ENCODE measurements at places on chromosomes 1 and 21.

- no peak for DNase-seq
Measured at GRCh38 chr1:225465793-225466517, 38.1 kb upstream of the LBR start.

DNA sequence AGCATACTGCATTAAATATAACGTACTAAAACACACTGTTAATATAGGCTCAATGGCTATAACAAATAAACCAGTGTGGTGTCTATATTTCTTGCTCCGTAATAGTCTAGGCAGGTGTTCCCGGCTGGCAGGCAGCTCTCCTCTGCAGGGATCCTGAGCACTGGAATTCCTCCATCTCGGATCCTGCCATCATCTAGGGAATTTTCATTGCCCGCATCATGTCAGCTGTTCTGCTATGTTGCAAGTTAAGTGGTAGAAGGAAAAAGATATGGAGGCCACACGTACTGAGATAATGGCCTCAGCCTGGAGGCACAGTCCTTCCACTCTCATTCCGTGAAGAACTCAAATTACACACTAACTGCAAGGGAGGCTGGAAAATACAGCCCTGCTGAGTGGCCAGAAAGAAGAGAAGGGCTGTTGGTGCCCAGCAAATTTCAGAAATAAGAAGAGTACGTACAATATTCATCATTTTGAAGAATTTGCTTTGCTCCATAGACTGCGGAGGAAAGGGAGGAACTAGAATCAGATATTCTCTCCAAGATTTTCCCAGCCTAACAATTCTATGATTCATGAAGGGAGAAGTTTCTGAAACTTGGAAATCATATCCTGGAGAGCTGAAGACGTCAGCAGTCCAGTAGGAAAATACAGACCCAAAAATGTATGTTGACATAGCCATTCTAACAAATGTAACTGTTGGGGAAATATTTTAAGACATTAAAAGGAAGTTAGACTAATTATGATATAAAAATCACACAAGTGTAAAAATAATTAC, 263.3 kb downstream of the MRPL39 start:
- no peak for DNase-seq

GRCh38 chr1:108107658-108108057, 92.5 kb downstream of the SLC25A24 start:
- no peak for DNase-seq

DNA sequence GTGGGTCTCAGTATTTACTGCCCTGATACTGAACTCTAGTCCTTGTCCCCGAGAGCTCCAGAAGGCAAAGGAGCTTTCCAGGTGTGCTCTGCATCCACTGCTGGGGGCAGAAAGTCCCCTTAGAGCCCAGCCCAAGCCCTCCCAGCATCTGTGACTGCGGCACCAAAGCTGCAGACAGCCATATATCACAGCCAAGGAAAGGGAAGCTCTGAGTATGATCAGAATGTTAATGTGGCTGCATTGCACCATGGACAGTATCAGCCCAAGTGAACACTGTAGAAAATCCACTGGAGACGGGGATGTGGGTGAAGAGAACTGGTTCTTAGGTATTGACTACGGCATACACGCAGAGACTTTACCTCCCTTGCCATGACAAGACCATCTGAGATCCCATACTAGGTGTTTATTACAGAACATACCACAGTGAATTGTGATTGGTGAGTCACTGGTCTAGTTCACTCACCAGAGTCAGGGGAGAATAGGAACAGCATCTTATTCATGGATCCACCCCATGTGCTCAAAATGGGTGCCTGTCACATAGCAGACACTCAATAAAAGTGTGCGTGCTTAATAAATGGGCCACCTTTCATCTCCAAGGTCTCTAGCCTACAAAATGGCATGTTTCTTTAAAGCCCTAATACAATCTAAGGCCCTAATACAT, 170.3 kb downstream of the HHIPL2 start:
- DNase-seq = no peak

GRCh38 chr1:29235955-29236711, at the start of gene PTPRU:
TSS of gene PTPRU (plus strand) at chr1:29236522. CDS start at chr1:29236645, 123 bp downstream.
- DNase-seq = no peak

DNA sequence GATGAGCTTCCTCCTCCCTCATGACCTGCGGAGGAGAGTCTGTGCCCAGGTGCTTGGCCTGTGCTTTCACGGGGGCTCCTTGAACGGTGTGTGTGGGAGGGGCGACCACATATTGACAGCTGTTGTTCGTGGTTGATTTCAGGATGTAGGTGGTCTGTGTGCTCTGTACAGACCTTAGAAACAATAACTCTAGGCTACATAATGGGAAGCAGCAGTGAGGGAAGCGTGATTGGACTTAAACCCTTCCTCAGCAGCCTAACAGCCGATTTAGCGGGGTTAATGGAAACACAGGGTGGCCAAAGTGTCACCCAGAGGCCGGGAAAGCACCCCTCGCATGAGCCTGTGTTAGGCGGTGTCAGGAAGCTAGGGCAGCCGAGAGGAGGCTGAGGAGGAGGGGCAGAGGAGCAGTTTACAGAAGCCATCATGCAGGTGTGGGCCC, 56.0 kb downstream of the TBCE start:
- no peak for DNase-seq

- DNase-seq = no peak
Measured at GRCh38 chr1:9785406-9785805, 38.4 kb downstream of the CLSTN1 start.

DNA sequence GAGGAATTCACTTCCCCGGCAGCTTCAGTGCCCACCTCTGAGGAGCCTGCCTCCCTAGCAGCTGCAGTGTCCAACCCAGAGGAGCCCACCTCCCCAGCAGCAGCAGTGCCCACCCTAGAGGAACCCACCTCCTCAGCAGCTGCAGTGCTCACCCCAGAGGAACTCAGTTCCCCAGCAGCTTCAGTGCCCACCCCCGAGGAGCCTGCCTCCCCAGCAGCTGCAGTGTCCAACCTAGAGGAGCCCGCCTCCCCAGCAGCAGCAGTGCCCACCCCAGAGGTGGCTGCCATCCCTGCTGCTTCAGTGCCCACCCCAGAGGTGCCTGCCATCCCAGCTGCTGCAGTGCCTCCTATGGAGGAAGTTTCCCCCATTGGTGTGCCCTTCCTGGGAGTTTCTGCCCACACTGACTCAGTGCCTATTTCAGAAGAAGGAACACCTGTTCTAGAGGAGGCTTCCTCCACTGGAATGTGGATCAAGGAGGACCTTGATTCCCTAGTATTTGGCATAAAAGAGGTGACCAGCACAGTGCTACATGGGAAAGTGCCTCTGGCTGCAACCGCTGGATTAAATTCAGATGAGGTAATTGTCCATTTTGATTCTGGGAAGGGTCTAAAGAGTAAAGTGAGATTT, 77.4 kb upstream of the BMP8A start:
- DNase-seq = no peak

DNA sequence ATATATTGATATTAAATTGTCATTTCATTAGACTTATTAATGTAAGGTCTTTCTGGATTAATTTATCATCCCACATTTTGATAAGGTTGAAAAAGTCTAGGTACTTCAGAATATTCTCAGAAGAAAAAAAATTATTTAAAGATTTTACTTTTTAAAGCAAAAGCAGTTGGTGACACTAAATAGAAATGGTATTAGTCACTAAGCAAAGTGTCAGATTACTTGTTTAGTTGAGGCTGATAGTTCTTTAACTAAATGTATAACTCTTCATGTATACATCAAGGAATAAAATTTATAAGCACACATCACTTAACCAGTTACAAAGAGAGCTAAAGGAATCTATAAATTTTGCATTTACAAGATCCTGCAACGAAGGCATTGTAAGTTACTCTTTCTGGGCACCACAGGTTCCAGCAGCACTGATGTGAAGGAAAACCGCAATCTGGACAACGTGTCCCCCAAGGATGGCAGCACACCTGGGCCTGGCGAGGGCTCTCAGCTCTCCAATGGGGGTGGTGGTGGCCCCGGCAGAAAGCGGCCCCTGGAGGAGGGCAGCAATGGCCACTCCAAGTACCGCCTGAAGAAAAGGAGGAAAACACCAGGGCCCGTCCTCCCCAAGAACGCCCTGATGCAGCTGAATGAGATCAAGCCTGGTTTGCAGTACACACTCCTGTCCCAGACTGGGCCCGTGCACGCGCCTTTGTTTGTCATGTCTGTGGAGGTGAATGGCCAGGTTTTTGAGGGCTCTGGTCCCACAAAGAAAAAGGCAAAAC, 101.1 kb downstream of the ADARB1 start:
- no peak for DNase-seq

DNA sequence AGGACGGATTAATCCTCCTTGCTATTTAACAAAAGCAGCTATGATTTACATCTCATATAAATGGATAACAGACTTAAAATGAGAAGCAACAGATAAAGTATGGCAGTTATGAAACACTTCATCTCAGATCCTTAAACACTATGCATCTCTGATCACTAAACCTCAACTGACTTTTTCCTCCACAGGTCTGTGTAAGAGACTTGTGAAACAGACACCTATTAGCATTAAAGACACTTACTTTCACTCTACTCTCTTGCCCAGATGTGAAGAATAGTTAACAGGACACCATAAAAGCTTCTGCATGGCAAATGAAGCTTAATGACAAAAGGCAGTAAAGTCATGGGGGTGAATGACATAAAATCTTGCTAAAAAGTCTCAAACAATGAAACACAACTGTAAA, 6.2 kb downstream of the LIN9 start:
- no peak for DNase-seq

DNA sequence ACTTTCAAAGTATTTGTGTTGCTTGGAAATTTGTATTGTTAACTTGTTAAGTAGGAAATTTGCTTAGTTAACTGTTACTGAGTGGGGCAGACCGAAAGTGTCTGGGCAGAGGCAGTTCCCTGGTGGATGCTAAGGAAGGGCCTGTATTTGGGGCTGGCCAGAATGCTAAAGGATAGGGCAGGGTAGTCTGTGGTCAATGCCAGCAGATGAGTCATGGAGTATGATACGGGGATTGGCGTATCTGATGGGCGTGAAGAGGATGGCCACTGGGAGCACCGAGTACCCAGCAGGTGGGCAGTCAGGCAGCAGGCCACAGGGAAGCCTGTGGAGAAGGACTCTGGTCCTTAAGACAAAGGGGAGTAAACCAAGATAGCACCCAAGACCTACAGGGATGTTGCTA, 46.6 kb upstream of the SCAF4 start:
- DNase-seq = no peak

DNA sequence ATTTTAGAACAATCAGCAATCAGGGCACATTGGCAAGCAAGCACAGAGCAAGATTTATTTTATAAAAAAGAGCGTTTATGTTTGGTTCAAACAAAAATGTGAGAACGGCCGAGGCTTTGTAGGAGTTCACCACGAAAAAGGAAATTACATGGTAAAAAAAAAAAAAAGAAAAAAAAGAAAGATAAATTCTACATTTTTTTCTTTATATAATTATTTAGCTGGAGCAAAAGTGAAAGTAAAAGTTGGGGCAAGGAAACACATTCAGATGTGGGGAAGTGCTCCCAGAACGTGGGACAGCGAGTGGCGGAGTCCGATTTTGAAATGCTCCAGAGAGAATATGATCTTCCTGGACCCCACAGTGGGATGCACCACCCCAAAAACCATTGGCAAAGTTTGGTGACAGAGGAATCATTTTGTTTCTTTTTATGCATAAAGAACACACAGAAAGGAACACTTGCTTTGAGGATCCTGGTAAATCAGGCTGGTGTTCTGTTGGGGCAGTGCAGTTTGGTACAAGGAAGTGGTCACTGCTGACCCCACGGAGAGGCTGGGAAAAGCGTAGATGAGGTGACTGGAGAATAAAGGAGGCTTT, 16.3 kb upstream of the ATP5PO start:
- no peak for DNase-seq

DNA sequence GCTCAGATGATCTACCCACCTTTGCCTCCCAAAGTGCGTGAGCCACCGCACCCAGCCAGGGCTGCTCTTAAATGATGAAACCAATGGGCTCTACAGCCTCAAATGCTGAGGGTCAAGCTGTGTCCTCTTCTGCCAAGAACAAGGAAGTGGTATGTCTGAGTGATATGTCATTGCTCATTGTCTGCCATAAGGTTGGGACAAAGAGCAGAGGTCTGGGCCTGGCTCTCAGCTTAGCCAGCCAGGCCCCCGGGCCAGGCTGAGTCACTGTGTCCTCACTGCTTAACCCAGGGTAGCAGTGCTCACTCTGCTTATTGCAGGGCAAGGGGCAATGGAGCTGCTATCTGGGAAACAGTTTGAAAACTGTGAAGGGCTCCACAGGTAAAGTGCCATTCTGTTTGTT, 8.3 kb upstream of the ETS2 start:
- no peak for DNase-seq

- DNase-seq = no peak
Measured at GRCh38 chr1:200729863-200730262, 8.8 kb upstream of the CAMSAP2 start.

- no peak for DNase-seq
Measured at GRCh38 chr1:43419627-43420425, 30.1 kb downstream of the SZT2 start.

DNA sequence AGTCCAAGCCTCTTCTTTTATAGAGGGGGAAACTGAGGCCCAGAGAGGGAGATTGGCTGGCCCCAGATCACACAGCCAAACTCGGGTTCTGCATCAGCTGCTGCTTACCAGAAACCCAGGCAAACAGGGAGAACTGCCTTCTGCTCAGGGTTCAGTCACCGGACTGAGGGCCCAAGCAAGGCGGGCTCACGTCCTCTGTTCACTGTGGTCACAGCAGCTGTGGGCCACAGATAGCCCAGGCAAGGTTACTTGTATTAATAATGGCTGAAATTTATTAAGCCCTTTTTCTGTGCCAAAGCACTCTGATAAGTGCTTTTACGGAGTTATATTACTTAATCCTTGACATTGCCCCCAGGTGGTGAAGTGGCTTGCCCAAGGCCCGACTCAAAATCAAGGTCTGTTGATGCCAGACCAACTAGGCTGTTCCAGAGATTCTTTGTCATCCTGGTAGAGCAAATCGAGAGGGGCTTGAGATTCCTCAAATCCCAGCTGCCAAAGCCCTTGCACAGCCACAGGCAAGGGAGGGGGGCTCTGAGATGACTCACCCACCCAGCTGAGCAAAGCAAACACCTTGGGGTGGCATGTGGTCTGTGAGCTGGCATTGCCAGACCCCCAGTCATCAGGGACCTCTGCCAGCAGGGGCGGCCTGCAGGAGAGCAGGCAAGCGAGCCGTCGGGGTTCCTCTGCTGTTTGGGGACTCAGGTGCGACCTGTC, 36.5 kb downstream of the EPHB2 start:
- DNase-seq = no peak

- no peak for DNase-seq
Measured at GRCh38 chr21:37974081-37974480, 57.8 kb upstream of the KCNJ6 start.

GRCh38 chr1:22402356-22403053, 49.1 kb upstream of the ZBTB40 start:
- no peak for DNase-seq

All from cerebellar nuclear complex (tissue), 1 donor.